HT1080 (cell line): ENCODE measurements at places on chromosomes 13 and 19.

- DNase-seq, result peak; percentile 52
Measured at GRCh38 chr13:75481176-75482069, 546 bp downstream of the TBC1D4 start.

DNA sequence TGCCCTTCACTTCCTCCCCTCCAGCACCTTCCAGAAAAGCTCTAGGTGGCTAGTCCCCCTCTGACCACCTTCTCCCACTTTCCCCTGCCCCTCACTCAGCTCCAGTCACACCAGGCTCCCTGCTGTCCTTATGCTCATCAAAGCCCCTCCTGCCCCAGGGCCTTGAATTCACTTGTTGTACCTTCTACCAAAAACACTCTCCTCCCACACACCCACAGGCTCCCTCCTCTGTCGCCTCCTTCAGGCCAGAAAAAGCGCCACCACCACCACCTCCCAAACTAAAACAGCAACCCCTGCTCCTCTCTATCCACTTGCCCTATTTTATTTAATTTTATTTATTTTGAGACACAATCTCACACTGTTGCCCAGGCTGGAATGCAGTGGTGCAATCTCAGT, 4.8 kb upstream of the CEACAM16 start:
- no peak for DNase-seq

DNA sequence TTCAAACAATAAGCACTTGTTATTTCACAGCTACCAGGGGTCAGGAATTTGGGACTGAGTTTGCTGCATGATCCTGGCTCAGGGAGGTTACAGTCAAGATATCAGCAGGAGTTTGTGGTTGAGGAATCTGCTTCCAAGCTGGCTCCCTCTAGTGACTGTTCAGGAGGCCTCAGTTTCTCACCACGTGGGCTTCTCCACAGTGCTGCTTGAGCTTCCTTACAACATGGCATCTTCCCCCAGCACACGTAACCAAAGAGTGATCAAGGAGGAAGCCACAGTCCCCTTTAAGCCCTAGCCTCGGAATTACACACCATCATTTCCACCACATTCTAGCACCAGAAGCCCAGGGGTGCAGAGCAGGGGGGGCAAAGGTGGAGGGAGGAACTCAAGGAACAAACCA, 28.8 kb downstream of the CELF5 start:
- peak; percentile 29 for DNase-seq

DNA sequence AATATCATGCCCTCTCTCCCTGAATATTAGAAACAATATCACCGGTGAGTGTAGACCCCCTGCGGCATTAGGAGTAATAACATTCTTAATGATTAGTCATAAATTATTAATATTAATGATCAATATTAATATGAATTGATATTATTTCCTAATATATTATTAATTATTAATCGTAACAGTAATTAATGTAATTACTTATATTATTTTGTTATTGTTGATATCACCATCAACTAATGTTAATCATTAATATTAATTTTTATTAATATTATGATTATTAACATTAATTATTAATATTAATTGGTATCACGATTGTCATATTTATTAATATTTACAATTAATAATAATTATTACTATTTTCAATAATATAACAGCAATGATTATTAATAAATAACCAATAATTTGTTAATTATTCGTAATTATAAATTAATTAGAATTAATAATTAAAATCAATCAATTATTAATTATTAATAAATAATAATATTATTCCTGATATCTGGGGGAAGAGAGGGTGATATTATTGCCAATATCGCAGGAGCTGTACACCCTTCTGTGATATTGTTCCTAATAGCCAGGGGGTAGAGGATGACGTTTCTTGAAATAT, 528.8 kb upstream of the PCDH20 start:
- DNase-seq, result no peak
